ENCODE measurements at places on chromosomes 1 and 21.

DNA sequence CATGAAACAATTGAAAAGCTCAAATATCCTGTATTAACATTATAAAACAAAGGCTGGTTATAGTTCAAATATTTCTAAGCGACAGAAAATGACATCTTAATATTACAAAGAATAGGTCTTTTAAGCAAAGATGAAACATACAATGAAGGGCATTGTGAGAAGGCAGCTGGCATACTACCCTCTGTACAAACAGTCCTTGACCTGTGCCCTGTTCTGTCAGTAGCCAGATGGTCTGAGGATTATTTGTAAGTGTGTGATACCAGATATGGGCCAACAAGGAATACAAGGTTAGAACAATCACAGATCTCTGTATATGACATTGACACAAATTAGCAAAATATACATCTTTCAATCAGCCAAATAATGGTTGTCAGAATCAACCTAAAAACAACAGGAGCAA, 1350.4 kb downstream of the AMY1C start:
- DNase-seq, result no peak

DNA sequence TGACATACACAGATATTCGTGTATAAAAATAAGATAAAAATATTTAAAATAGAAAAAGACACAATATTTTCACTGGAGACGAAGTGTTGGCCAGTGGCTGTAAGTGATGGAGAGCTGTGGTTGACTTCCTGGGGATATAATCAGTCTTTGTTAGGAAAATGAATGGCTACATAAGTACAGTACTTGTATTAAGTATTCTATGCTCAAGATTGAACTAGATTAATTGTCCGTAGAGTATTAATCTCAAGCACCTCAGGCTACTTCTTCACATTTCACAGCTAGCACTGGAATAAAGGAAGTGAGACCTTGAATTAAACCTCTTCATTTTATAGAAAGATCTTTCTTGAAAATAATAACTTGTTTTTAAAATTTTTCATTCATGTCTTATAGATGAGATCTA, 39.0 kb upstream of the RGS5 start:
- DNase-seq, result no peak

DNA sequence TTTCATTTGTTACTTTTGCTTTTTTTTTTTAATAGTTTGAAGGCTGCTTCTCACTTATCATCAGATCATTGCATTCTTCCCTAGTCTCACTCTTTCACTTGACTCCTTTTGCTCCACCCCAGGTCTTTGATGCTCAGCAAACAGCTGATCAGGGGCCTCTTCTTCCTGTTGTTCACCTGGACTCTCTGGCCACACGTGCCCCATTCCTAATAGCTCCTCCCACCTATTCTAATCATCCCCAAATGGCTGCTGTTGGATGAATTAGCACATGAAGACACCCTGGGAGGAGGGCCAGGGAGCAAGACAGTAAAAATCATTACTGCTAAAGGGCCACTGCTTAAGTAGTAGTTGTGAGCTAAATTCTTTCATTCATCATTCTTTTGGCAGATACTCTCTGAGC, 119.5 kb downstream of the MAB21L3 start:
- DNase-seq, result no peak

- peak; percentile 27 for DNase-seq
Measured at GRCh38 chr1:247857069-247857984, at the start of gene TRIM58. Gene TRIM58, plus strand, starts transcription at chr1:247857187. Its CDS starts 60 bp downstream, at chr1:247857247.

GRCh38 chr1:24051206-24051945, 60.6 kb downstream of the MYOM3 start:
- no peak for DNase-seq

DNA sequence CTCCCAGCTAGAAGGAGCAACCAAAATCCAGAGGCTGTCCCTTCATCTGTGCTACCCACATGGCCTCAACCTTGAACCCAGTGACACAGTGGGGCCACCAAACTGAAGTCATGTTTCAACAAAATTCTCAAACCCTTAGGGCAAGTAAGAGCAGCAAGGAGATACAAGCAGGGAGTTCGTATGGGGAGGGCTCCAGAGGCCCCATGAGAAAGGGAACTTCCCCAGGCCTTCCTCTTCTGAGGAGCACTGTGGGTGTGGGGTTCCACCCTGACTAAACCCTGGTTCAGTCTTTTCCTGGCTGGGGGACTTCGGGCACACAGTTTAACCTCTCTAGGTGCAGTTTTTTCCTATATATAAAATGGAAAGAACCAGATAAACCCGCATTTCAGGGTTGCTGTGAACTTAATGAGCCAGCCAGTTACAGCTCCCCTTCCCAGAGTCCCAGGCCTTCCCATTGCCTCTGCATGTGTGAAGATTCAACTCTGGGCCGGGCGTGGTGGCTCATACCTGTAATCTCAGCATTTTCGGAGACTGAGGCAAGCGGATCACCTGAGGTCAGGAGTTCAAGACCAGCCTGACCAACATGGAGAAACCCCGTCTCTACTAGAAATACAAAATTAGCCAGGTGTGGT, 8.0 kb upstream of the THEMIS2 start:
- DNase-seq, result no peak

- DNase-seq, result no peak
Measured at GRCh38 chr1:225815526-225816178, 5.7 kb downstream of the EPHX1 start.

DNA sequence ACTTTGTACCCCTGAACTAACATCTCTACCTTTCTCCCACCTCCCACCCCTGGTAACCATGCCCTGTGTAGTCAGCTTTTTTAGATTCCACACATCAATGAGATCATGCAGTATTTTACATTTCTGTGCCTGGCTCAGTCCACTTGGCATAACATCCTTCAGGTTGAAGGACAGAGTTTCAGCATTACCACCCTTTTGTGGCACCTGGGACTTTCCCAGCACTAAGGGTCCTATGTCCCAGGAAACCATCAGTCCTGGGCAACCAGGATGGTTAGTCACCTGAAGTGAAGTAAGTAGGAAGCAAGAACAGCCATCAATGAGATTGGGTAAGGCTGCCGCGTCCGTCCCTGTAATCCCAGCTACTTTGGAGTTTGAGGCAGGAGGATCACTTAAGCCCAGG, 370.6 kb downstream of the SIPA1L2 start:
- no peak for DNase-seq

DNA sequence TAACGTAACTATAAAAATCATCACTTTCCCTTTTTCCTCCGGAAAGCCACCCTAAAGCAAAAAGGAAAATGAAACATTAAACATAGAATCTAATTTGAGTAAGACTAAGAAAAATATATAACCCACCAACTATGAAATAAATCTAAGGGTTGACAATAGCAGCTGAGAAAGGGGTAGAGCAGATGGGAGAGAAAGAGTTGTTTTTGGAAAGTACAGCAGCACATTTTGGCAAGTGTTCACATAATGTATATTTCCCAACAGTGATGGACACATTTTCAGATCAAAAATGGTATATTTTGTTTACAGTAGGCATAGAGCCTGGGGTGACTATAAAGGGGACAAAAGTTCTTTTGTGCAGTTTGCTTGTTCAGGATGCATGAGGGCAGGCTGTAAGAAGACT, 1287.4 kb upstream of the B3GALT2 start:
- no peak for DNase-seq

GRCh38 chr1:33030575-33030974, 6.1 kb downstream of the AK2 start:
- no peak for DNase-seq

Measured in GM12892 (cell line).